Stimulated activated CD4-positive, alpha-beta T cell treated with anti-CD3 and anti-CD28 coated beads, Interleukin-1b, Interleukin-23, amount 100 ng/mL, for 4 hours (primary cell): ENCODE measurements at places on chromosomes 16 and 17.

DNA sequence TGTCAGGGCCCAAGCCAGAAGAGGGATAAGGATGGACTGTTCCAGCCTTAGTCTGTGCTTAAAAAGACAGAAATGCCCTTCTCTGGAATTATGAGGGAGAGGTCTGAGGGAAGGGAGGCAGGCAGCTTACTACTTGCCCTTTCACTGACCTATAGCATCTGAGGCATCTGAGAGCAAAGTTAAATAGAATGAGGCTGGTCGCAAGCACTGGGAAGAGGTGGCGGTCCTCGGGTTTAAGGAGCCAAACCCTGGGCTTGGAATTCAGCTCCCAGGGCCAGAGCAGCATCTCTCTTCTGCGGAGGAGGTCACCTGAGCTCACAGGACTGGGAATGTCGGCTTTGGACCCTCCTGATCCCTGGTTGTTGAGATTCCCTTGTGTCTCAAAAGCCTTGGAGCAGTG lies 3.1 kb upstream of the LIMD2 start:
- no peak for DNase-seq

GRCh38 chr17:83177611-83178532 lies 98.5 kb downstream of the METRNL start:
- DNase-seq = no peak

- no peak for DNase-seq
Observed at GRCh38 chr17:62723842-62724241, 84.3 kb downstream of the MARCHF10 start.

GRCh38 chr17:77208217-77208808 lies 67.5 kb downstream of the SEC14L1 start:
- DNase-seq = no peak

- DNase-seq = no peak
Observed at GRCh38 chr17:16464303-16465051, 27.5 kb downstream of the LRRC75A start.

- no peak for DNase-seq
Observed at GRCh38 chr16:87463722-87464690, 28.8 kb downstream of the ZCCHC14 start.

- DNase-seq = no peak
Observed at GRCh38 chr17:5027299-5027698, 7.9 kb downstream of the SLC52A1 start.

DNA sequence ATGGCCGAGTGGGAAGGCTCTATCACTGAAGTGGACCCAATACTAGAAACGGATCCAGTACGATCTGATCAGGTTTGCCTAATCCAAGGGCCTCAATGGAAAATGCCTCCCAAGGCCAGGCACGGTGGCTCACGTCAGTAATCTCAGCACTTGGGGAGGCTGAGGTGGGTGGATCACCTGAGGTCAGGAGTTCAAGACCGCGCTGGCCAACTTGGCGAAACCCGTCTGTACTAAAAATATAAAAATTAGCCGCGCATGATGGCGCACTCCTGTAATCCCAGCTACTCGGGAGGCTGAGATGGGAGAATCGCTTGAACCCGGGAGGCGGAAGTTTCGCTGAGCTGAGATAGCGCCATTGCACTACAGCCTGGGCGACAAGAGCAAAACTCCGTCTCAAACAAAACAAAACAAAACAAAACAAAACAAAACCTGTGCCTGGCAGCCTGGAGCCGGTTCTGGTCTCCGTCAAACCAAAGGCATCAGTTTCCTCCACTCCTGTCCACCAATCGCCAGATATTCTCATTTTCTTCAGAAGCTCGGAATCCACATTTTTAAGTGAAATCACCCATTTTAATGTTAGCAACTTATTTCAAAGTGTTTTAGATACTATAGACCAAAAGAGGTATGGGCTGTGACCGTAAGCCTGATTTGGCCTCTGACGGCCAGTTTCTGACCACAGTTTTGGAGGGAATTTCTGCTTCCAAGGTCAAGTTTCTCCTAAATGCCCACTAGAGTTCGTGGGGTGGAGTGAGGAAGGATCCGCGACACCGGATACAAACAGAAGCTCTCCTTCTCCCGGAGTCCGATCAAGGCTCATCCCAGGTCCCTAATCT lies 664 bp downstream of the NQO1 start:
- DNase-seq = no peak

GRCh38 chr17:80786887-80787286 lies 204.8 kb upstream of the CHMP6 start:
- DNase-seq = no peak

GRCh38 chr16:25996052-25996451 lies 304.3 kb downstream of the HS3ST4 start:
- DNase-seq = no peak

GRCh38 chr17:68431045-68431608 lies 26.2 kb downstream of the WIPI1 start:
- no peak for DNase-seq

DNA sequence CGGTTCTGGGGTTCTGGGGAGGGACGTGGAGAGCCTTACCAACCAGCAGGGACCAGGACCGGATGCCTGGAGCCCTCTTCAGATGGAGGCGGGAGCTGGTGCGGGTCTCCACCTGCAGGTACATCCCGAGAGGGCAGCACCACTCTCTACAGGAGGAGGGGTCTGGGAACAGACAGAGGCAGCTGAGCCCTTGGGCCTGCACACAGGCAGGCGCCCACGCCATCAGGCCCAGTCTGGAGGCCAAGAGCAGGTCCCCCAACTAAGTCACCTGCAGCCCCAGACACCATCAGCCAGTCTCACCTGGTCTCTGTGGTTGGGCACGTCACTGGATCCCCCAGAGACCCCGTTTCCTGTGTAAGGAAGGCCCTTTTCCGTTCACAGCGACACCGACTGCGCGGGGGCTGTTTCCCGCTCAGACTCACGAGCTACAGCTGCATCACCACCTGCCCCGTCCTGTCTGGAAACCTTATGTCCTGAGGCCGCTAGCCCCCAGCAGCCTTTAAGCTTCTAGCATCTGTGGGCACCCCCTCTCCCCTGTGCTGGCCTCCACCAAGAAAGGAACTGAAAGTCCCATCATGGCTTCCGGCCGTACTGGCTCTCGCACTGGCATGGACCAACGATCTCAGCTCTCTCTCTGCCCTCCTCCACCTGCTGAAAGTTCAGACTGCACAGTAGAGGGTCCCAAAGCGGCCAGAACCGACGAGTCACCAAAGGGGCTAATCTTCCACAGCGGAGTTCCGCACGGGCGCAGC lies 1.2 kb downstream of the CYBC1 start:
- DNase-seq = peak; percentile 55

DNA sequence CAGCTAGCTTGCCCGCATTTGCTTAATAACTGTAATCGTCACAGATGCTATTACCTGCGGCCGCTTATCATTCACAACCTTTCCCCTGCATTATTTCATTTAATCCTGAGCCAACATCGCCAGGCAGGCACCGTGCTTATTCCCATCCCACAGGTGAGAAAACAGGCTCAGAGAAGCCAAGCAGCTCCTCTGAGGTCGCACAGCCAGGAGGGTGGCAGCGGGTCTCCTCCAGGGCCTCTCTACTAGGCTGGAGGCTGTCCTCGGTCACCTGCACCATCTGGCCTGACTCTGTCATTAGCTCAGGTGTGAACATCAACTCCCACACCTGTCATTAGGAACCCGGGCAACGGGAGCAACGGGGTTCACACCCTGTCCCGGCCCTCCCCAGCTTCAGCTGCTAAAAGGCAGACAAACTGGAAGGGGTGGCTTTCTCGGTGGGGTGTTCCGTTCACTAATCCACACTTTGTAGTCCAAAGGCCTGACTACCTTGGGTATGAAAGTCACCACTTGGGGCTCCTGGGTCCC lies 3.0 kb downstream of the PPL start:
- no peak for DNase-seq

DNA sequence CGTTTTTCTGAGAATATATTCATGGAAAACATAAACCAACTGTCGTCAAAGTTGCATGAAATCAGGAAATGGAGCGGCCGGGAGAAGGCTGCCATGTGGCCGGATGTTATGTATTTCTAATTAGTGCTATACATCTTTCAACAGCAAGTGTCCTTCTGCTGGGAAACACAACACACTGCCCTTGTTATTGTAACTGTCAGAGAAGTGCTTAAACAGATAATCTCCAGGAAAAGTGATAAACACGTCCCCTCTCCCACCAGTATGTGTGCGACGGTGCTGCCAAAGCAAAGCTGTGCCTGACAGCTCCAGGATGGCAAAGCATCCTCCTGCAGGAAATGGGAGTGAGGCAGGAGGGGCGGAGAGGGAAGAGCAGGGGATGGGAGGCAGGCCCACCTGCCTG lies 111.8 kb downstream of the SMG6 start:
- no peak for DNase-seq

- DNase-seq = no peak
Observed at GRCh38 chr16:76278980-76279379, 1.8 kb downstream of the CNTNAP4 start.

DNA sequence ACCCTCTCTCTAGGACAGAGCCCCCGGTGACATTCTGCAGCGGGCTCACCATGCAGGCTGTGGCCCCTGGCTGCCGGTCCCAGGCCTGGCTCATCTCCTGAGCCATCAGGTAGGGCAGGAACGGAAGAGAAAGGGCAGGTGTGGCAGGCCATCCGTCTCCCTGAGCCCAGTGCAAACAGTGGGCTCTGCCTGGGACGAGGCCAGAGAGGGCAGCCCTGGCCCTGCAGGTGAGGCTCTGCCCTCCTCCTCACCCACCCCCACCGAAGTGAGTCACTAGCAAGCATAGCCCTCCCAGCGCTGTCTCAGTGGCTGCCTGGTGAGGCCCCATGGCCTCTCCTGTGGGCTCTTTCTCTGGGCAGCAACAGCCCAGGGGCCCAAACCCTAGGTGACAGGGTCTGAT lies 14.5 kb downstream of the OTOP3 start:
- DNase-seq = no peak

- DNase-seq = no peak
Observed at GRCh38 chr16:23207485-23207884, 24.9 kb downstream of the SCNN1G start.

GRCh38 chr16:85924675-85925074 lies 25.7 kb downstream of the IRF8 start:
- DNase-seq = no peak

DNA sequence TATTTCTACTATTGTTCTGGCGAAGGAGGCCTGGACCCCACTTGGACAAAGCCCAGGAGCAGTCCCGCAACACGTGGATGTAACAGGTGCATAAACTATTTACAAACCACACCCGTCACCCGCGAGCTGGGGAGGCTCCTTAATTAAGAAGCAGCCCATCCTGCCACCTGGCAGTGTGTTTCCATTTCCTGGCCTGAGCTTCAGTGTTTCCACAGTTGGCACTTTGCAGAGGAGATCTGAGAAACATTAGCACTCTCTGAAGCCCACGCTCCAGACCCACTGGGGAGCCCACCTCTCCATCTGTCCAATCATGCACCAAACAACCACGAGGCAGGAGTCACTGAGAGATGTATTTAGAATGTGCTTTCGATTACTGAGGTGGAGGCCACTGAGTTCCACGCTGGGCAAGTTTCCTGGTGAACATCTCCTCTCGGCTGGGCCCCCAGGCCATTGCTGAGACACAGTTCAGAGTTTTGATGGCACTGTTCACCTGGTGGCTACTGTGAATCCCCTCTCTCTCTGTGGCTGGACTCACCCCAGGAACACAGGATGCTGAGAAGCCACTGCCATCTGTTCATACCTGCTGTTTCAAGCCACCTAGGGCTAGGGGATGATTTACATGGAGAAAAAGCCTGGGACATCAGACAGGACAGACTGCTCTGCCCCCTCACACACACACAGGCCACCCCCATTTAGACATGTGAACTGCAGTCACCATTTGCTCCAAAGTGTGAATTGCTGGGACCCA lies 129.1 kb downstream of the AIPL1 start:
- DNase-seq = no peak
